ENCODE measurements at places on chromosomes 1 and 21.

GRCh38 chr1:14678011-14678638, 79.6 kb downstream of the KAZN start:
- DNase-seq: no peak

DNA sequence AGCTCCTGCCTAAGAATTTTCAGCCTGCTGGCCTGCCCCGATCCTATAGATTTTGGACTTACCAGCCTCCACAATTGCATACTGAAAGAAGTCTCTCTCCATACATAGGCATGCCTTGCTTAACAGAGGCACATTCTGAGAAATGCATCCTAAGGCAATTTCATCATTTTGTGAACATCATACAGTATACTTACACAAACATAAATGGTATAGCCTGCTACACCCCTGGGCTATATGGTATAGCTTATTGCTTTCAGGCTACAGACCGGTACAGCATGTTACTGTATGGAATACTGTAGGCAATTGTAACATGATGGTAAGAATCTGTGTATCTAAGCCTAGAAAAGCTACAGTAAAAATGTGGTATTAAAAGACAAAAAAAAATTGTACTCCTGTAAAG, 174.7 kb downstream of the NRIP1 start:
- DNase-seq: no peak

DNA sequence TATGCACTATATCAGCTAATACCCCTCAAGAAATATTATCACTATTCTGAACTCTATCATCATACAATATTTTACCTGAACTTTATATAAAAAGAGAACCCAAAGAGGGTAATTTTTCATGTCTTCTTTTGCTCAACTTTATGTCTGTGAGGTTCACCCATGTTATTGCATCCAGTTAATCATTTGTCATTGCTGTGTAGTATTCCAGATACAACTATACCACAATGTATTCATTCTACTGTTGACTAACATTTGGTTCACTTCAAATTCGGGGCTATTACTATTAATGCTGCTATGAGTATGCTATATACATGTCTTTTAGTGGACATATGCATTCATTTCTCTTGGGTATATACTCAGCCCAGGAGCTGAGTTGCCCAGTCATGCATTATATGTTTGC, 21.0 kb upstream of the DLGAP3 start:
- no peak for DNase-seq

DNA sequence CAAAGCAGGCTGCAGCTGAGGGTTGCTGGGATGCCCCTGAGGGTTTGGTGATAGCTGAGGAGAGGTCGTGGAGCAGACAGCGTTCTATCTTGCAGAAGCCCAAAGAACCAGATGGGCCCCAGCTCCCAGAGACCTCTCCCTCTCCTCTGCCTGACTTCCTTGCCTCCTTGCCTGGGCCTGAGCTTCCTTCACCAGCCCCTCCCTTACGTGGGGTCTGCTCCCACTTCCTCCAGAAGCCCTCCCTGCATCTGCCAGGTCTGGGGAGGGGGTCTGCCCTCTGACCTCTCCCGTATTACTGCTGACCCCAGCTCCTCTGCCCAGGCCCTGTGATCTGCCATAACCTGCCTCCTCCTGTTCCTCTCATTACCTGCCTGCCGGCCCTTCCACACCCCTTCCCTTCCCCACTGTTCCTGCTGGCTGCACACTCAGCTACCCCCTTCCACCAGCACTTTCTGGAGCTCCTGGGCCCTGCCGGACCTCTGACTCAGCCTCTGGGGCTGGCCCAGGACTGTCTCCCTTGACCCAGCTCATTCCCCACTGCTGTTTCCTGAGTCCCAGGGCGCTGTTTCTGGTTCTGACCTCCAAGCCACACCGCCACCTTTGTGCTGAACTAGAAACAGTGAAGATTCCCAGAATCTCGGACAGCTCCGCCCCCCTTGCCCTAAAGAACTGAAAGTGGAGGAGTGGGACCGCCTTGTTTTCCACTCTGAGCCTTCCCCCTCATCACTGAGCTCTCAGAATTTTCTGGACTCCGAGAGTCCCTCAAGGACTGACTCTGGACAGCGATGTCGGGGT, 237.7 kb upstream of the C1orf174 start:
- no peak for DNase-seq

DNA sequence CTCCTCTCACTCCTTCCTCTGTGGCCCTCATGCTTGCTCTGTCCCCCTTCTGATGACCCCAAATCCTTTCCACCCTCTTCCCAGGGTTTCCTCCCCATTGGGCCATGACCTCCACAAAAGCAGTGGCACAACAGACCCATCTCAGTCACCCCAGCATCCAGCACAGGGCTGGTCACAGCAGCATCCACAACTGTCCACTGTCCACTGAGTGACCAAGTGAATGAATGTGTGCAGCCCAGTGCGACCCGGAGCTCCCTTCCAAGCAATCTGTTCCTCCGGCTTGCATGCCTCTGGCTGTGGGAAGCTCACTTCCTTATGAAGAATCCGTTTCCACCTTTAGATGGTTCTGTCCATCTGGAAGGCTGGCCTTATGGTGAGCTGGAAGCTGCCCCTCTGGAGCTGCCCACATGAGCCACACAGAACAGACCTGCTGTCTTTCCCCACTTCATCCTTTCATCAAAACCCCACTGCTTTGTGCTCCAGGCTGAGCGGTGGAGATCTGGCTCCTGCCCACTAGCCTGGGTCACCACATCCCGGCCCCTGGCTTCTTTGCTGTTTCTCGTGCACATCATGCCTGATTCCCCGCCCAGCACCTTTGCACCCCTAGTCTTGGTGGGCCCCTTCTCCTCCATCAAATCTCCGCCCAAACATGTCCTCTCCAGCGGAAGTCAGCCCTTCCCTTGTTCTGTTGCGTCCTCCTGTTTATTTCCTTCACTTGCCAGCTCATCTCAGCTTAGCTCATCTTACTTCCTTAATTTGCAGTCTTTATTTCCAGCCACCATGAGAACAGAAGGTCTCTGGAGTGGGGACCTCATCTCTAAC, 56.4 kb downstream of the EDN2 start:
- no peak for DNase-seq

Data from activated CD4-positive, alpha-beta T cell treated with anti-CD3 and anti-CD28 coated beads, Interleukin-2, amount 50 U/mL, for 48 hours (primary cell).